ENCODE measurements at places on chromosomes 5 and 9. TPM values are rescaled to one million over a fixed set of nuclear protein-coding genes. Genes with fewer than 3 reads are reported as not detected.

Gene PCDHA10
- 0.03 TPM for total RNA-seq

Gene MARCOL
- not detected for total RNA-seq

Gene TOPORS
- total RNA-seq = 9.9 TPM

Gene KCNIP1
- total RNA-seq = not detected

Gene WNT8A
- total RNA-seq = not detected

Gene TRIM14
- 5.7 TPM for total RNA-seq

Gene FAM120A
- total RNA-seq = 31.5 TPM

Gene SLC6A19
- total RNA-seq = not detected

Gene ERAP2
- total RNA-seq = 22.5 TPM

Gene CNTNAP3B
- total RNA-seq = 10.6 TPM

Gene CDO1
- total RNA-seq = not detected

Gene STPG3
- not detected for total RNA-seq

Gene SLC28A3
- not detected for total RNA-seq

Gene RASGEF1C
- total RNA-seq = not detected

Gene FIBCD1
- 33.0 TPM for total RNA-seq

Gene CDHR2
- total RNA-seq = 0.23 TPM

Gene FAXDC2
- total RNA-seq = 0.26 TPM

Gene FAM169A
- 2.0 TPM for total RNA-seq
